ENCODE measurements at places on chromosomes 16 and 17.

GRCh38 chr16:9062301-9062700, 29.1 kb upstream of the HAPSTR1 start:
- no peak for DNase-seq

DNA sequence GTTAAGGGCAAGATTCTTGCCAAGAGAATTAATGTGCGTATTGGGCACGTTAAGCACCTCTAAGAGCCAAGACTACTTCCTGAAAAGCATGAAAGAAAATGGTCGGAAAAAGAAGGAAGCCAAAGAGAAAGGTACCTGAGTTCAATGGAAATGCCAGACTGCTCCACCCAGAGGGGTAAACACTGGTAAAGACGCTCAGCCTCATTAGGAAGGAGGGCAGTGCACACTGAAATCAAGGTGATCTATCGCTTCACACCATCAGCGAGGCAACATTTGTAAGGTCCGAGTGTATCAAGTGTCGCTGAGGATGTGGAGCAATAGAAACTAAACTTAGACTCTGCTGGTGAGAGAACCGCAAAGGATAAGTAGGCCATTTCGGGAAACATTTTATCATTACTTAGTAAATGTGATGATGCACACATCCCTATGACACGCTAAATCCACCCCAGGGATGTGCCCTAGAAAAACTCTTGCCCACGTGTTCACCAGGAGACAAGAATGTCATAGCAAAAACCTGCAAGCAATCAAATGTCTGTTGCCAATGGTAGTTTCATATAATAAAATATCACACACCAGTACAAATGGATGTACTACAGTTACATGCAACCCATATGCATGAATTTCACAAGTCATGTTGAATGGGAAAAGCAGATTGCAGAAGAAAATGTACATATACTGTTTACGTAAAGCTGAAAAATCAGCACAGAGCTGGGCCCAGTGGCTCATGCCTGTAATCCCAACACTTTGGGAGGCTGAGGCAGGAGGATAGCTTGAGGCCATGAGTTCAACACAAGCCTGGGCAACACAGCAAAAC, 23.6 kb downstream of the CNTROB start:
- no peak for DNase-seq

DNA sequence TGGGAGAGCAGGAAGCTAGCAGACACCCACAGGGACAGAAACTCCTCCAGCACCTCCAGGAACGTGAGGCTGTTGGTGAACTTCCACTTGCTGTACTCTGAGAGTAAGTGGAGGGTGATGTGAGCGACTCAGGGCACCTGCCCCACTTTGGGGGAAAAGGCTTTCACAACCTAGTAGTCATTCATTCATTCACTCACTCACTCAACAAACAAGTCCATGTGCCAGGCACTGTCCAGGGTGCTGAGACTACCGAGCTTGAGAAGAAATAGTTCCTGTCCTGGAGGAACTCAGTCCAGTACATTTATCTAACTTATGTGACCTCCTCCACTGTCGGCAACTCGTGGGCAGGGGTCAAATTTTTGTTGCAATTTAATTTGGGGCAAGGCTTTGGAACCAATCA, 26.6 kb downstream of the LGALS9 start:
- DNase-seq, result no peak

- no peak for DNase-seq
Observed at GRCh38 chr17:33529816-33530215, 236.7 kb upstream of the ASIC2 start.

DNA sequence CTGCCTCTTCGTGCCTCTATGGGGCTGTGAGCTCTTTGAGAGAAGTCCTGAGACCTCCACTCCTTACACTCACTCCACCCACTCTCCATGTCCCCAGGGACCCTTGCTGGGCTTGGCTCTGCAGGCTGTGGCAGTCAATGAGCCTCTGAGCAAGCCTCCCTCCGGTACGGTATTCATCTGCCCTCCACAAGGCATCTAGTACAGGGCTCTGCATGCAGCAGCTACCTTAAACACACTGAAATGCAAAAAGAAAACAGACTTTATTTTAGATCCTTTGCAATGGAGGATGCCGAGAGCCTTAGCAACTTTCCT, 38.9 kb upstream of the SMPD3 start:
- DNase-seq, result no peak

DNA sequence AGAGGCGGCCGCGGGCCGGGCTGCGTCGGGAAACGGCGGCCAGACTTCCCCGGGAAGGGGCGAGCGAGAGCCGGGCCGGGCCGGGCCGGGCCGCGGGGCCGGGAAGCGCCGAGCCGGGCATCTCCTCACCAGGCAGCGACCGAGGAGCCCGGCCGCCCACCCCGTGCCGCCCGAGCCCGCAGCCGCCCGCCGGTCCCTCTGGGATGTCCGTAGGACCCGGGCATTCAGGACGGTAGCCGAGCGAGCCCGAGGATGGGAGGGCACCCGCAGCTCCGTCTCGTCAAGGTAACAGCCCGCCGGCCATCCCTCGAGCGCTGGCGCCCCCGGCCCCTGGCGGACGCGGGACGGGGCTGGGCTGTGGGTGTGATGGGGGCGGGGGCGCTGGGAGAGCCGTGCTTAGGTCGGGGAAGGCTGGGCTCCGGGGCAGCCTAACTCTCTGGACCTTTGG, at the start of gene CRHR1:
Gene CRHR1 (plus strand): TSS at position 28 of the 448 bp plus-strand sequence. CDS start 225 bp downstream, at position 253.
- DNase-seq, result no peak

DNA sequence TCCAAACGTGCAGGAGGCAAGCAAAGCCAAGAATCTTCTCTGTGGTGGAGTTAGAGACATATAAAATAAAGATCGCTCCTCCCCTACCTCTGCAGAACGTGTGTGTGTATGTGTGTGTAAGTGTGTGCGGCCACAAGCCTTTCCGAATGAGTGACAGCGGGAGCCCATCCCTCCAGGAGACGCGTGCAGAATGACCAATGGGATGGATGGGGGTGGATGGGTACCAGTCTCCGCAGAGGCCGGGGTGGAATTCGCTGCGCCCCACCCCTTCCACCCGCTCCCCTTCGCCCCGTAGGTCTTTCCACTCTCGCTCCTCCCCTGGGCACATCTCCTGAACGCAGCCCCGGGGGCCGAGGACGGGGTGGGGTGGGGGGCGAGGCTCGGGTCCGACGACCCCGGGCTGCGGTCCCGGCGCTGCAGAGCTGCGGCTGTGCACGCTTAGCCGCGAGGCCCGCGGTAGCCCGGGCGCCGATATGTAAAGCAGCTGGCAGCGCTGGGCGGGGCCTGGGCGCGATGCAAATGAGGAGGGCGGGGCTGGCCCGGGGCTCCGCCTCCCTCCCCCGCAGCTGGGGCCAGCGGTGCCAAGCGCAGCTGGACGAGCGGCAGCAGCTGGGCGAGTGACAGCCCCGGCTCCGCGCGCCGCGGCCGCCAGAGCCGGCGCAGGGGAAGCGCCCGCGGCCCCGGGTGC, at the start of gene PRKCB:
Gene PRKCB (plus strand): TSS at position 594 of the 688 bp plus-strand sequence.
- DNase-seq, result peak; percentile 70

DNA sequence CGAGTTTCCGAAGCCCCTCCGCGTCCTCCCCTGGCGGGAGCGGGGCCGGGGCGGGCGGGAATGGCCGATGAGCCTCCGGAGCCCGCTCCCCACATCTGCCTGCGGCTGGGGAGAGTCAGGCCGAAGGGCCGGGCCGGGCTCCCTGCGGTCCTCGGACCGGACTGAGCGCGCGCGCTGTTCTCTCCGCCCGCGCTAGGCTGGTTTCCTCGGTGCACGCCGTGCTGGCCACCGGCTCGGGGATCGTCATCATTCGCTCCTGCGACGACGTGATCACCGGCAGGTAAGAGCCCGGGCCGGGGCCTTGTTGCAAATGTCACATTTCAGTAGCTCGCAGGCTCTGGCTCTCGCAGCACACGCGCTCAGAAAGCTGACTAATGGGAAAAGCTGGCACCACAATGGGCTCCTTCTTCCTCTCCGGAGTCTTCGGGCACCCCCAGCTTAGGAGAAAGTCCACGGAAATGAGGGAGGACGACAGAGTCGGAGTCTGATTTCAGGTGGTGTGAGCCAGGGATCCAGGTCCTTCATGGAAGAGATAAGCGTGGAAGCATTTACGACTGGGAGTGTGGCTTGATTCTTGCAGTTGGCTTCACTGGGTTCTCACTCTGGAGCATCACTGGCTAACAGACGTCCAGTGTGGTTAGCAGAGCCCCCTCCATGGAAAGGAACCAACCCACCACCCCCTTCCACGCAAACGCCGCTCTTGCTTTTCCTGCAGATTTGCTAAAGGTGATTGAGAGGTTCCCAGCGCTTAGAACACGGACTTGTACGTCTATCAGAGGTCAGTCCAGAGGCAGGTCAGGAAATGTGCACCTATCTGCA, 715 bp downstream of the TLCD3A start:
- DNase-seq, result peak; percentile 56

DNA sequence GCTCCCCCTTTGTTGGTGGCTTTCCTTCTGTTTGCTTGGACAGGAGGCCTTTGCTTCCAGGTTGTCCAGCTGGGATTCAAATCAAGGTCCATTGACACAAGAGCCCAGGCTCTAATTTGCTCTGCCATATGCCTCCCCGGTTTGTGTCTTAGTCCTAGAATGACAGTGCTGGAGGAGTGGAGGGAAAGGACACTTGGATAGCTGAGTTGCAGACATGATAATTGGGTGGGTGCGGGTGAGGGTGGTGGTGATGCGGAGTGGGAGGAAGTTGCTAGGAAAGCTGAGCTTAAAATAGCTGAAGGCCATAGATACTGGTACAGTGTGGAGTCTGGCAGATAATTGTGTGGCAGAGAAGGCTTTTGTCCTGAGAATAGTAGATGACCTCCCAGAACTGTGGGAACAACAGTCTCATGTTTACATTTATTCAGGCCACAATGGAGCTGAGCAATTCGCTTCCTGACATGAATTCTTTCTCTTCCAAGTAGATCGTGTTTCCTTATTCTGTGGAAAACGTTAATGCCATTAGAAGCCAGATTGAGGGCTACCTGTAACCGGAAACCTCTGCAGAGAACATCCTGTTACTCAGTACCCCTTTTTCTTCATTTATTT, 23.8 kb downstream of the SEC14L1 start:
- no peak for DNase-seq

DNA sequence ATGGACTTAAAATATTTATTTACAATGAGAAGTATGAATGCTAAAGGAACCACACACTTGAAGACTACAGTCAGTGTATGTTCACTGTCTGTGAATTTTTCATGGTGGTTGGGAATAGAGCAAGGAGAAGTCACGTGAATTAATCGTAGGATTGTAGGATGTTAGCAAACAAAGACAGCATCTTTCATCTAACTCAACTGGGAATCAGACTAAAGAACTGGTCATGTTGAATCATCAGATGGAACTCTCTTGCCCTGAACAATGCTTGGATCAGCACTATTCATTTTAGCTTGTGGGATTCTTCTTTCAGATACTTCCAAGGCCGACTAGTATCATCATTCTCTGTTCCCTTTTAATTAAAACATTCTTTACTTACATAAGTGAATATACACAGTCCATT, 18.1 kb downstream of the KCNJ2 start:
- DNase-seq, result no peak

DNA sequence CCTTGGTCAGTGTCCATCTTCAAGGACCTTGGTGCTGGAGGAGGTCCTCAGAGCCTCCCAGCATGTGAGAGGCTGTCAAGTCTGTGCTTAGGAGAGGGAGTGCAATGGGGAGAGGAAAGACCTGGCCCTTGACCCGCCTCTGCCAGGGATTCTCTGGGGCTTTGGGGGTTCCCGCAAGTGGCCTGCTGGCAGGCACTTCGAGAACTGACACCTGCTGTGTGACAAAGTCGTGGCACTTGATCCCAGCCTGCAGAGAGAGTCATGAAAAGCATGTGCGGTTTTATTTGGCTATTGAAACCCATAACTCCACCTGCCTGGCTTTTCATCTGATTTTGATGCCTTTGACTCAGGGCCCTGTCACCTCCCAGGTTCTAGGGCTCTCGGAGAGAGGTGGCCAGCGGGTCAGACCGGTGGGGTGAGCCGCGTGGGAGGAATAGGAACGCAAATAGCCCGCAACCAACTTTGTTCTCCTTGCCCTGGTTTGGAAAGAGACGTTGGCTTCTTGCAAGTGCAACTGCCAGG, 42.8 kb upstream of the GSE1 start:
- no peak for DNase-seq

DNA sequence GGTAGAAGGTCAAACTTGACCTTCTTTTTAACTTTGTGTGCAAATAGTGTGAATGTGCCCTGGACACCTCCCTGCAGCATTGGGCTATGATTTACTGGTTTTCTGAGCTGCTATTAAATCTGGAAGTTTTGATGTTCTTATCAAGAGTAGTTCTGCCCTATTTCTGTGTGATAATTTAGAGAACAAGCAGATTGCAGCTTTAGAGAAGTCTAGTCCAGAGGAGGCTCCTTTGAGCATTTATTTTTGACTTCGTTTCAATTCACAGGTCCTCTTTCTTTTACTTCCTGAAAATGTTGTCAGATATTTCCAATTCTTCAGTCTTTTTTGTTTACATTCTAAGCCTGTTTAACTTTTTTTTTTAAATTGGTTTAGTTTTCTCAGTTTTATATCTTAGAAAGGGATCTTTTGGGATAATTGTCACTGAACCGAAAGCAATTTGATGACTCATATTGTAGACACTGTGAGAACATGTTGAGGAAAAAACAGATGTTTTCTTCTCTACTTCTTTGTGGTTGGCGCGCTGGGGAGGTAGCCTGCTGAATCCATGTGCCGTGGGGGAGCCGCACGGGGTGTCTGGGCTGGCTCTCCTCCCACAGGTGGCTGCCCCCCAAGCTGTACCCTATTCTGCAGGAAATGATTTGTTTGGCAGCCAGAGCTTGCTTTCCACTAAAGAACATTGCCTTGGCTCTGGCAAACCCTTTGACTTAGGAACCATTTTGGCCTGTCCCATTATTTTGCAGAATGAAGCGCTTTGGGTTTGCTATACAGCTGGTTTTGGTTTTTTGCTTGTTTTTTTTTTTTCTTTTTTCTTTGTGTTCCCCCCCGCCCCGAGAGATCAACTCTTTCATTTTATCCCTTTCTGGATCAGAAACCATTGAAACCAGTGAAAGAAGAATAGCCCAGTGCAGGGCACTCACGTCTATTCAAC, 53.4 kb downstream of the MFSD11 start:
- no peak for DNase-seq

- DNase-seq, result peak; percentile 24
Observed at GRCh38 chr17:73255671-73256181, 6.0 kb downstream of the CPSF4L start.

GRCh38 chr17:55386796-55387332, 34.8 kb downstream of the MMD start:
- no peak for DNase-seq

- DNase-seq, result no peak
Observed at GRCh38 chr16:49961089-49961488, 63.9 kb upstream of the CNEP1R1 start.

- DNase-seq, result no peak
Observed at GRCh38 chr16:71440669-71441347, 1.0 kb downstream of the TLE7 start.

GRCh38 chr16:29012913-29013553, 28.2 kb downstream of the LAT start:
- DNase-seq, result no peak

- no peak for DNase-seq
Observed at GRCh38 chr16:407253-407652, 5.6 kb downstream of the DECR2 start.
